ENCODE measurements at places on chromosomes 5 and 9. TPM values are rescaled to one million over a fixed set of nuclear protein-coding genes. Genes with fewer than 3 reads are reported as not detected.

The CDC20B gene
- 0.09 TPM for total RNA-seq

The RNF130 gene
- 33.9 TPM for total RNA-seq

The RAD23B gene
- total RNA-seq, result 88.9 TPM

The CDKN2A gene
- total RNA-seq, result 28.2 TPM

The AMBP gene
- 0.86 TPM for total RNA-seq

The PALM2AKAP2 gene
- 1.9 TPM for total RNA-seq

The WNT8A gene
- total RNA-seq, result not detected

The MEIKIN gene
- not detected for total RNA-seq

The ISCA1 gene
- 10.4 TPM for total RNA-seq

The MSX2 gene
- total RNA-seq, result 0.79 TPM

All from bronchial smooth muscle cell (primary cell).